ENCODE measurements at places on chromosomes 12 and 14.

- DNase-seq: no peak
Observed at GRCh38 chr12:12922191-12922616, 29.8 kb downstream of the GPRC5D start.

DNA sequence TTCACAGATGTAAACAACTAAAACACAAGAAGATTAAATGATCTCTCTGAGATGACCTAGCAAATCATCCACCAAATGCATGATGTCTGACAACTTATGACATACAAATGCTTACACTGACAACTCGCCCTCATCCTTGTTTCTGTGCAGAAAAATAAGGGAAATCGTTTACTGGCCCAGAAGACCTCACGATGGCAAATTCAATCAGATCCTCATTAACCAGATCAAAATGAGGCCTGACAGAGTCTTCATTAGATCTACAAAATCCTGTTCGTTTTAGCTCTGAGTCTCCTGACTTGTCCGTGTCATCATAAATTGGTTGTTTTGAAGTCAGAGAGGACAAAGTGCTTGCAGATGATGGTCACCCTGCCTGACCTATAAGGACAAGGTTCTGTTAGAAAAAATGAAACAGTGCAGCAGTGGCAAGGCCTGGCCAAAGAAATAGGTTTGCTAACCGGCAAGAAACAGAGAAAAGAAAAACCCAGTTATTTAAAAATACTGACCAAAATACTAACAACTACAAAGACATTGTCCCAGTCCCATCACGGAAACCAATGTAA, 109.5 kb downstream of the BTG1 start:
- DNase-seq: no peak

- no peak for DNase-seq
Observed at GRCh38 chr12:47785887-47786661, 13.0 kb downstream of the SLC48A1 start.

GRCh38 chr14:61878931-61879330, 116.7 kb downstream of the SNAPC1 start:
- DNase-seq: no peak

- no peak for DNase-seq
Observed at GRCh38 chr12:47556261-47557030, 149.4 kb downstream of the RPAP3 start.

DNA sequence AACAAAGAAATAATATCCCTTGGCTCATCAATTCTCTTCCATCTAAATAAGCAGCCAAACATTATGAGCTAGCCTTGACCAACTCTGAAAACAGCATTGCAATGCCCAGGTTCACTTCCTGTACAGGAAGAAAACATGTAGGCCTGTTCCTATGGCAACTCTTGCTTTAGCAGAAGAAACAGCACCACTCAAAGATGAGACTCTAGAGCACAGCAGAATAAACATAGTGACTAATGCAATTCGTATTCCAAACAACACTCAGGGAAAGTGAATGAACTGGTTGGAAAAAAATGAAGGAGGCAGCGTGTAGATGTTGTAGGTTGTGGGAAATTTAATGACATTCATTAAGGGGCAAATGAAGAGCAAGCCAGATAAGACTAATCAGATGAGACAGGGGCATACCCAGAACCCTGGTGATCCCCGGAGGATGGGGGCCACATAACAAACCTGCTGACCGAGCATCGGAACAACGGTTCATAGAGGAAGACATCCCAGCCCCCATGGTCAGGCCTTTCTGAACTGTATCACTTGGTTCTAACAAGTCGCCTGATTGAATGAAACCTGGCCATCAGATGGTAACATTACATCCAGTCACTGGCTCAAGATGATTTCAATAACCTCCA, 9.0 kb downstream of the ARHGDIB start:
- DNase-seq: peak; percentile 50

GRCh38 chr14:68557648-68558047, 235.2 kb downstream of the ZFP36L1 start:
- DNase-seq: no peak

Data from T-cell (primary cell).